EL (cell line): ENCODE measurements at places on chromosomes 16 and 17.

- no peak for DNase-seq
Measured at GRCh38 chr16:71262391-71262790, 26.8 kb downstream of the CMTR2 start.

GRCh38 chr16:798666-799065 is 1.9 kb downstream of the GNG13 start:
- no peak for DNase-seq

DNA sequence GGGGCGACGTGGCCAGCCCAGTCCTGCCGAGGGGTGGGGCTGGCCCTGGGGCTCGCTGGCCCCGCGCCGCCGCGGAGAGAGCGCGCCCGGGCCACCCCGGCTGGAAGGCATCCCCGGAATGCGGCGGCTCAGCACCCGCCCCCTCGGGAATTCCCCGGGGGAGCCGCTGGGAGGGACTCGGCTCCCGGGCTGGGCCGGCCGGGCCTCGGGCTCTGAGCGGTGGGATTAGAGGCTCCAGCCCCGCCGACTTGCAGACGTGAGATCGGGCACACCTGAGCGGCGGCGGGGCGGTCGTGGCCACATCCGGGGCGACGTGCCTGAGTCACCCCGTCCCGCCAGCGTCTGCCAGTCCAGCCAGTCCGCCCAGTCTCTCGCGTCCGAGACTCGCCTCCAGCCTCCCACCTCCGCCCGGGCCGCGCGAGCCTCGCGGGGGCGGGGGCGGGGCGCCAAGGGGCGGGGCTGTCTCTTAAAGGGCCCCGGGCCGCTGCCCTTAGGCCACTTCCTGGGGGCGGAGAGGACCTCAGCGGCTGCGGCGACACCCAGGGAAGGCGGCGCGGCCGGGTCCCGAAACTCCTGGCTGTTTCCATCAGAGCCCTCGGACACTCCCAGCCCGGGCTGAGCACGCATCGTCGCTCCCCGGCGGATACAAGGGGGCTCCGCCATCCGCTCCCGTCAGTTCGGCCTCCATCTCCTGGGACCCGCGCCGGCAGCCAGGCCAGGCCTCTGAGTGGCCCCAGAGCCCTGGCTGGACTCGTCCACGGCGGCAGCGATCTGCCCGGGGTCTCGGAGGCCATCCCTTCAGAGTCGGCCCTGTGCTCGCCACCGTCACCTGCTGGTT is at the start of gene KCTD11:
KCTD11 (plus strand) TSS at position 498 of the 838 bp plus-strand sequence.
- peak; percentile 97 for DNase-seq

- no peak for DNase-seq
Measured at GRCh38 chr16:6335072-6335471, 997.6 kb upstream of the RBFOX1 start.

DNA sequence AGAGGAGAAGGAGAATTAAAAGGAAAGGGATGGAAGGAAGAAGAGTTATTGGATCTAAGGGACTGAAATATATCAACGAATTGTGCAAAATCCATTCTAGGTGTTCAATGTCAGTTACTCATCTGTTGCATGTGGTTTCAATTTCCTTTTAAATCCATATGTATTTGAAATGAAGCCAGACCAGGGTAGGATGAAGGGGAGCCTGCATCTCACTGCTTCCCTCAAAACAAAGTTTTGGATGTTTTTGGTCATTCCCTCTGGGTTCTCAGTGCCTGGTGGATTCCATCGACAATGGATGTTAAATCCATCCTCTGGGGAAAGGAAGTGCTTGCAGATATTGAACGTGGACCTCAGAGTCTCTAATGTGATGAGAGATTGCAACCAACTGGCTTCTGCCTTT is 103.5 kb upstream of the XYLT1 start:
- no peak for DNase-seq

GRCh38 chr16:56814537-56815432 is 50.2 kb upstream of the SLC12A3 start:
- DNase-seq = peak; percentile 86

GRCh38 chr16:68936736-68937631 is 93.7 kb downstream of the TANGO6 start:
- peak; percentile 29 for DNase-seq

- peak; percentile 15 for DNase-seq
Measured at GRCh38 chr16:58678716-58679115, 5.9 kb downstream of the SLC38A7 start.

GRCh38 chr17:65515512-65515911 is 45.9 kb downstream of the AXIN2 start:
- no peak for DNase-seq

GRCh38 chr17:71764505-71764904 is 356.3 kb upstream of the SOX9 start:
- peak; percentile 7 for DNase-seq
